ENCODE measurements at places on chromosomes 1 and 21.

- DNase-seq: no peak
These were observed 6.4 kb downstream of the PLPPR4 start for GRCh38 chr1:99270646-99271045.

- peak; percentile 60 for DNase-seq
These were observed 35.1 kb downstream of the FRRS1 start for GRCh38 chr1:99731384-99731783.

DNA sequence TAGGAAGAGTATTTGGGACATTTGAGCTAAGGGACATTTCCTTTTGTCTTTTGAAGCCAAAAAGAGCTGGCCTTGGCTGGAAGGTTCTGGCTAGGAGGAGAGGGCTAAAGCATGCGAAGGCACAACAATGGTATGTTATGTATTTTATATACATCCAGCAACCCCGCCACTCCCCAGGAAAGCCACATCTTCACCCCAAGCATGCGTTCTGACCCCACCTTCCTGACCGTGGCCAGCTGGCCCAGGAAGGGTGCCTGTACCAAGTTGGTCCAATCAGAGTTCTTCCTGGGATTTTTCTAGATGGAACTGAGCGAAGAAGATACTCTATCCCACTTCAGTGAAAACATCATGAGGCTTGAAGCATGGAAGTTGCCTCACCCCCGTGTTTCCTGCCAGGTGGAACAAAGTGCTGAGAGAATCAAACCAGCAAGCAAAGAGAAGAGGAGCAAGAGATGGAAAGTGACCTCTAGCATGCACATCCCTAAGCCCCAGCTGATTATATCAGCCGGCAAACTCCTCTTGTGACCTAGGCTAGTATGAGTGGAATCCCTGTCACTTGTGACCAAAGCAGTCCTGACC lies 82.7 kb downstream of the BCAR3 start:
- no peak for DNase-seq

DNA sequence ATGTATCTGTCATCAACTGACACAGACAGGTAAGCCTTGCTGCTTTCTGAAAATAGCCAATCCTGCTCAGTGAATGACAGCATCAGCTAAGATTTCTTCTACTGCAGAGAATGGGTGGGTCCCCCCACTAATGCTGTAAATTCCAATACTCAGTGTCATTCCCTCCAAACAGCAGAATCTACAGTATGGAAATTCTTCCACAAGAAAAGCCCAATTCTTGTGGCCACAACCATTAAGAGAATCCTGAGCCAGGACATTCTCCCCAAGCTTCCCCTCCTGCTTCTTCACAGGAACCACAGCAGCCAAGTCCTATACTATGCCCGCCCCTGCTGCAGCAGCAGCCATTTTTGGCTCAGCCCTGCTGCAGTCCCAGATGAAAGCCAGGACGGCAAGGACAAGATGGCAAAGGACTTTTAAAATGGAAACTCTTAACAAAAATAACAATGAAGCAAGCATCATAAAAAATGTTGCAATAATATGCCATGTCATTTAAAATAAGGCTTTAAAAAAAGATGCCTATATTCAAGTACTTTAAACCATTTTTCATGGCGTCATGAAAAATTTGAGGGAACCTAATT lies 26.8 kb downstream of the EIF4G3 start:
- DNase-seq: peak; percentile 97

DNA sequence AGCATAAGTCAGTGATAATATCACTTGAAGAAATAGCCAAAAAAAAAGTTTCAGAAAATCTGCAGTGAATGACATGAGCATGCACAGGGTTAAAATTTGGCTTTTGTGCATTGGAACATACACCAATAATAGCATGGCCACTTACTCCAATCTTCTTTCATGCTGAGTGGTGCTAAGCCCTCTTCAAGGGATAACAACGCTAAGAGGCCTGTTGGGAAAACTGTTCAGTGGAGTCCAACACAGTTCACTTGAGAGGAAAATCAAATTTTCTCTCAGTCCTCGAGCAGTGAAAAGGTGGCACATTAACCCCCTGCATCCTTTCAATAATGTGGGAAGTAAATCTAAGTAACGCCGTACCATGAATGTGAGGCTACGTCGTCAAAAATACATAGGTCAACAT lies 264.7 kb downstream of the SPATA17 start:
- DNase-seq: no peak

DNA sequence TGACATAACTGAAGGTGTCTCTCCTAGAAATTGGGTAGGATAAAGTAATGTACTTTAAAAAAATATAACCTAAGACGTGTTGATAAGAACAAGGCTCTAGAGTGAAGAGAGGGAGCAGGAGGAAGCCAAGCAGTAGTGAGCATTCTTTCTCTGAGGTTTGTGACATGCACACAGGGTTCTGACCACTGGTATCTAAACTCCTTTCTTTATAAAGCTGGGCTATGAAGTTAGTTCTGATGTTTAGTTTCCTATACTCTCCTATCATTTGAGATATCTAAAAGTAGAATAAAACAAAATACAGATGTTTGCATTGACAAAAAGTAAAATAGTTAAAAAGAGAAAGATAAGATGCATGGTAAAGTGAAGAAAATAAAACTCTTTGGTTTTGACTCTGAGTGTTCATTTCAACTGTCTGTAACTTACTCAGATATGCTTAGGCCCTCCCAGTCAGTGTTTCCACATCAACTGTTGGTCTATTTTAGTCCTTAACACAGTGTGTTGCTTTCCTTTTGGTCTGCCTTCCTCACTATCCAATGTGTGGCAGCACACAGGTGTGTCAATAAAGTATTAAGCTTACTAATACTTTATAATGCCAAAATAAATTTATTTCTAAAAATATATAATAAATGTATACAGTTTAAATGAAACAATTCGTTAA lies 543.5 kb downstream of the PTPRC start:
- DNase-seq: peak; percentile 12

GRCh38 chr1:114219172-114219868 lies 65.7 kb upstream of the SYT6 start:
- peak; percentile 8 for DNase-seq

DNA sequence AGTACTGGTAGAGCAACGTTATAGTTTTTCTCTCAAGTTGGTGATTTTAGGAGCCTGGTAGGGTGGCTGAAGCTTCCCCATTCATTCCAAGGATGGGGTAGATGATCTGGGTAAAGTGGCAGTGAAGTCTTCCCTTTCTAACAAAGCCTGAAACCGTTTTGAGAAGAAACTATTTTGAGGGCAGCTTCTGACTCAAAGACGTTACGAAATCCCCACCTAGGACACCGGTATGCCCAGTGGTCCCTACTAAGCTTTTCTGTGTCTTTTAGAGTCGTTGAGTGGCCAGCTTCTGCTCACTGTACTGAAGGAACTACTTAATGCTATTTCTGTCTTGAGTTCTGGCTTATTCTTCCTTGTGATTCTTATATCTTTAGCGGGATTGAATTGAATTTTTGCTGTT lies 1.4 kb downstream of the WDTC1 start:
- DNase-seq: no peak

- no peak for DNase-seq
These were observed 471.7 kb upstream of the ADGRL2 start for GRCh38 chr1:81329041-81329440.

DNA sequence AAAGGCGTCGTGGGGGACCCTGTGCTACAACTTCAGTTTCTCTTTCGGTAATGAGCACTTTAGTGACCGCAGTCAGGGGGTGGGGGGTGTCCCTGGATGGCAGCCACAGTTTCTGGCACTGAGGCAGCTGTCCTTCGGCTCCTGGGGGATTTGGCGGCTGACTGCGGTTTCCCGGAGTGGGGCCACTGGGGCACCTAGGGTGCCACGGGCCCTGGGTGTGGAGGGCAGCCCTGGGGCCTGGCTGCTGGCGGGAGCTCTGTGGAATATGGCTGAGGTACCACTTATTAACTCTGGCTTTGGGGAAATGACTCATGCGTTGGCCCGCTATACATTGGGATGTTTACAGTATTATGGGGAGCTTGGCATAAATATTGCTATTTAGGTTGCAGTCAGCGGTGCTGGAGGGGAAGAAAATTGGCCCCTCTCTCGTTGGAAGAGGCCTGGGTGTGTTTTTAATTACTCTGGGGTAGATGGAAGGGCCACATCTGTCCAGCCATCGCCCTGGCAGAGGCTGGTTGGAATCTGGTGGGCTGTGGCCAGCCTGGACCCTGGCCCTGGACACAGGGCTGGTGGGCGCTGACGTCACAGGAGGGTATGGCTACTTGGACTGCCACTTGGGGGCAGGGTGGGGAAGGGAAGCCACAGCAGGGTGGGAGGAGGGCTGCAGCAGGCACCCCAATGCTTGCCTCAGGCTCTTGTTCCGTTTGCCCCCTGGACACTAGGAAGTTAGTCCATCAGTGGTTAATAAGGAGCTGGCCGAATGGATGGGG lies 2.0 kb downstream of the EPHB2 start:
- peak; percentile 47 for DNase-seq

GRCh38 chr1:180462102-180462501 lies 40.3 kb downstream of the ACBD6 start:
- no peak for DNase-seq

DNA sequence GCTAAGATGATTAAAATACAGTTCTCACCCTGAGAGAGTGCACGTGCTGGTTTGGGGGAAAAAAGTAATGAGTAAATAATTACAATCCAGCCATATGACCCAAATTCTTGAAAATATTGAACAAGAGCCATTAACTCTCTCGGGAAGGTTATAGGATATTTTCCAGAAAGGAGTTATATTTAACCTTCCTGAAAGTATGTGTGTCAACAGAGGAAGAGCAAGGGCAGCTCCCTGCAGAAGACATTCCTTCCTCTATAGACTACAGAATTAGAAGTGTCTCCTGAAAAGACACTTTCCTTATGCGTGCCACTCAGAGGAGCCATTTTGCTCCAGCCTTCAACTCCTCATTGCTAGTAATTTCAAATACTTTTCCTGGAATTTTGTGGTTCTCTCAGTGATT lies 648.7 kb downstream of the USP25 start:
- DNase-seq: no peak

DNA sequence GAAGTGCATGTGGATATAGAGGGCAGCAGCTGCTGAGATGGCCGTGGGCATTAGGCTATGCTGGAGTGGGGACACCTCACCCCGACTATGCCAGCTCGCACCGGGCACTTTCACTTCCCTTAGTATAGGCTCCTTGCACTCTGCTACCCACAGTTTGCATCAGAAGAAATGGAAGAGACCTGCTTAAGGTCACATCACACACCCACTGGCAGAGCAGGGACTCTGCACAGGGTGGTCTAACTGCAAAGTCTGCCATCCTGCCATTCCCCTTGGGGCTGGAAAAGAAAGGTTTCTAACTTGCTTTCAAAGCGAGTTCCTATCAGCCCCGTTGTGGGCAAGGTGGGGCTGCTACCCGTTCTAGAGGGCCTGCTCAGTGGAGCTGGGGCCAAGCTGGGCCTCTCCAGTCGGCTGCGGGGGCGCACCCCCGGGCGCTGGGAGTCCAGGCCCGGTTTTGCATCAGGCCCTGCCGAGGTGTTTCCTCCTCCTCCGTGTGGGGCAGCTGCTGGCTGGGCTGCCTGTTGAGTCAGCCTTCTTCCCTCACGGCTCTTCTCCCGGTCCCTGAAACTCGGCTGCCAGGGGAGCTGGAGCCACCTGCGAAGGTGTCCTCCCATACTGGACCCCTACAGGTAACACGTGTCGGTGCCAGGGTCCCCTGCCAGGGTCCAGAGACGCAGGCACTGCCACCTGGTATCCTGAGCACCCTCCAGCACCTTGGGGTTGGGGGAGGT lies at the start of gene SYTL1:
Gene SYTL1 (plus strand): TSS at position 498 of the 728 bp plus-strand sequence. CDS start 3,313 bp downstream, outside the sequence.
- peak; percentile 62 for DNase-seq

- peak; percentile 65 for DNase-seq
These were observed 89.5 kb upstream of the GREM2 start for GRCh38 chr1:240701412-240701811.

- DNase-seq: no peak
These were observed 136.1 kb downstream of the GLUL start for GRCh38 chr1:182255494-182255893.

DNA sequence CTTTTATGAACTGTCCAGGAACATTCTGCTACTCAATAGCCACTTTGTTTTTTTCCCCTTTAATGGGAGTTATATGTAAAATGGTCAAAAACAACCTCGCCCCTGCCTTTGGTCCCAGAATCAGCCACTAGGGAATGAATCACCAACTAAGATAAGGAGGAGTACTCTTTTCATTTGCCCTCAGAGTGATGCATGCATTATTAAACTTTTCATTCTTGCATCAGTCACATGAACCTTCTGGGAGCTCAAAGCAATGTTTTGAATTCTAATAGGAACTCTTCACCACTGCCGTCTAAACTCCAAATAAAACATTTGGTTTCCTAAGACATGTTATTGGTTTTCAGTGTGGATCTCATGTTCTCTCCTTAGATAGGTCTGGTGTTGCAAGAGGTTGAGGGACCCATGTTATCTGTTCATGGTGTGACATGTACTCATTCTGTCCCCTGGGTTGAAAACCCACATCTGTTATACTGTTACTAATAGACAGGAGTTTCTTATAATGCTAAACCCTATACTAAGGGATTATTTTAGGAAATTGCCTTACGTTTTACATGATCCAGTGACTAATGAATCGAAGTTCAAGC lies 17.8 kb upstream of the HSD17B7 start:
- DNase-seq: no peak

- peak; percentile 75 for DNase-seq
These were observed 444.2 kb downstream of the SETD4 start for GRCh38 chr21:35616090-35616489.

- peak; percentile 34 for DNase-seq
These were observed 20.5 kb downstream of the HIVEP3 start for GRCh38 chr1:41898191-41898713.

DNA sequence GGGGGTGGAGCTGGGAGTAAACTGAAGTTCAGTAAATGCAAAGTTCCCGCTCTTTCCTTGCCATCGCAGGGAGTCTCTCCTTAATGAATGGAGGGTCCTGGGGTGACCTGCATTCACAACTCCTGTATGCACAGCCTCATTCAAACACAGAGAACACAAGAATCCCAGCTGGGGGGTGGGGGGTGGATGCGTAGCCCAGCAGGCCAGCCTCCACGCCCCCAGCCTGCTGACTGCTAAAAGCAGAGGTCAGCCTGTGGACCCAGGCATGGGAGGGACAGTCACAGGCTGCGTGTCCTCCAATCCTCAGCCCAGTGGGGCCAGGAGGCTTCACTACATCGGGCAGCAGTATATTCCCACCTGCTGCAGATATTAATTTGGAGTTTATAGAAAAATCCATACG lies 263.1 kb downstream of the GRIK3 start:
- no peak for DNase-seq

GRCh38 chr1:163744301-163744887 lies 422.6 kb downstream of the NUF2 start:
- DNase-seq: no peak

All from astrocyte of the spinal cord (primary cell).